ENCODE measurements at places on chromosomes 4 and X. TPM values are rescaled to one million over a fixed set of nuclear protein-coding genes. Genes with fewer than 3 reads are reported as not detected.

ZCCHC13 gene
- polyA plus RNA-seq: not detected

PWWP3B gene
- 3.3 TPM for polyA plus RNA-seq

MAGT1 gene
- 95.4 TPM for polyA plus RNA-seq

APLN gene
- polyA plus RNA-seq: 7.8 TPM

TMPRSS11D gene
- not detected for polyA plus RNA-seq

TMEM35A gene
- 7.9 TPM for polyA plus RNA-seq

SNX12 gene
- polyA plus RNA-seq: 49.9 TPM

TMPRSS11E gene
- polyA plus RNA-seq: not detected

S100G gene
- polyA plus RNA-seq: not detected

MAGEA2 gene
- not detected for polyA plus RNA-seq

FAM47A gene
- polyA plus RNA-seq: not detected

PUDP gene
- 23.5 TPM for polyA plus RNA-seq

BEX5 gene
- polyA plus RNA-seq: 13.5 TPM

NAP1L2 gene
- polyA plus RNA-seq: 4.7 TPM

PI4K2B gene
- polyA plus RNA-seq: 14.8 TPM

PPP2R2C gene
- 0.62 TPM for polyA plus RNA-seq

LRBA gene
- polyA plus RNA-seq: 73.2 TPM

HERC5 gene
- polyA plus RNA-seq: 5.4 TPM

RTL3 gene
- polyA plus RNA-seq: not detected

MTNR1A gene
- polyA plus RNA-seq: 1.6 TPM

Measured in right renal cortex interstitium (tissue), 3 donors.